Naive thymus-derived CD4-positive, alpha-beta T cell (primary cell): ENCODE measurements at places on chromosomes 13 and 19.
A peak's percentile ranks its signal among the peaks of the same experiment; 100 is the strongest.

DNA sequence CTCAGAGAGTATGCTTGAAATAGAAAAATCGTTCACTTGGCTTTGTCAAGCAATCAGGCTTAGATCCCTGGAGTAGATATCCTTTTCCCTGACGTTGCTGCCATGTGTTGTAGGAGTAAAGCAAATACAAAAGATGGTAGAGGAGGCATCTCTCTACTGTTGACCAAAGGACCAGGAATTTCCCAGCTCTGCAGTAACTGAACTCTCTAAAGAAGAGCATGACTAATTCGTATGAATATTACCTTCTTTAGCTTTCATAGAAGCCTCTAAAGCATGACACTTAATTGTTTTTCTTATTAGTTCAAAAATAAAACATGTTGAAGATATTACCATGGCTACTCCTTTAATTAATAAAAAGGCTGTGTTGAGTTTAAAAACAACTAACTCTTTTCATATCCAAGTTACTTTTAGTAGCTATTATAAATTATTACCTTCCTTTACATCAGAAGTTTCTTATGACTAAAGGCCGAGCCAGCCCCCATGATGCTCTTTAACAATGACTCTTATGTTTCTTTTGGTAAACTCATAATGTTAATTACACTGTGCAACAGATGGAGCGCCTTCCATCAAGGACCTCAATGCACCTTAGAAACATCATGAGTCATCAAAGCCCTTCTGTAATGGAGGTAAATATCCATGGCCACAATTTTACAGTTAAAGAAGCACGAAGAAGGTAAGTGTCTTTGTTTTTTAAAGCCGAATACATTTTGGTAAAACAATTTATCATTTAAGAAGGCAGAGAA, 352.4 kb downstream of the KLF5 start:
- no peak for DNase-seq

DNA sequence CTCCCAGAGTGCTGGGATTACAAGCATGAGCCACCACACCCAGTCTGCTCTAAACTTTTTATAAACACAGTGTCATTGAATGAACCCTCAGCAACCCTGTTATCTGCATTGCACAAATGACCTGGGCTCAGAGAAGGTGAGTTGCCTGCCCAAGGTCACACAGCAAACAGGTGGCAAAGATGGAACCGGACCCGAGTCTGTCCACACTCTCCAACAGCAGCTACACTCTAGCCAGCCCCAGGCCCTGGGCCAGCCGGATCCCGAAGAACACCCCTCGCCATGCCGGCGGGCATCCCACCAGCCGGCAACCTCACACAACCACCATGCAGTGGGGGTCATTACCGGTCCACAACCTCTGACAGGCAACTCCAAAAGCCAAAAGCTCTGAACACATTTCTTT, 14.5 kb downstream of the ERCC2 start:
- no peak for DNase-seq

GRCh38 chr13:27679396-27679795, 57.7 kb downstream of the POLR1D start:
- DNase-seq, result no peak

- DNase-seq, result peak; percentile 77
Measured at GRCh38 chr13:51286135-51287002, 53.1 kb upstream of the SERPINE3 start.

DNA sequence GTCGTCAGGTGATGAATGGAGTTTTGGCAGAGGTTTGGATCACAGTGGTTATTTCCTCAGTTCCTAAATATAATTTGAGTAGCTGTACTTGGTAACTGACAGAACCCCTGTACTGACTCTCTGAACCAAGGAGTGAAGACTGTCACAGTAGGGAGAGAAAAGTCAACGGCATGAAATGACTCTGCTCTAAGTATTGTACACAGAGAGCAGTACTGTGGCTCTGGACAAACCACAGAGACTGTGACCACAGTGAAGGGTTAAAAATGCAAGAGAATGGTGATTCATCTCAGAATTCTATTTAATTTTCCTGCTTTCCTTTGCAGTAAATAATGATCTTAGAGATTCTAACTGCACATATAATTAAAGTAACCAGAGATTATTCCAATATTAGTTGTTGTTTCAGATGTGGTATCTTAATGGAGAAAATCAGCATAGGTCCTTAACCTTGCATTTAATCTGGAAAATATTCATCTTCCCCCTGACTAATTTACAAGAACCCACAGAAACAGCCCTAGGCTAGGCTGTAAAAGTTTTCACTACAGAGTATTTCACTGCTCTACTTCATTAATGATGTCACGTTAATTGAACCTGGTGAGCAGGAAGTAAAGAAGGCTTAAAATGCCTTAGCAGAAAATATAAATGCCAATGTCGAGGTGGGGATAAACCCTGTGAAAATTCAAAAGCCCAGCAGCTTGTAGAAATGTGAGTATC, 221.9 kb downstream of the LIG4 start:
- no peak for DNase-seq
